ENCODE measurements at places on chromosomes 3 and 15.

DNA sequence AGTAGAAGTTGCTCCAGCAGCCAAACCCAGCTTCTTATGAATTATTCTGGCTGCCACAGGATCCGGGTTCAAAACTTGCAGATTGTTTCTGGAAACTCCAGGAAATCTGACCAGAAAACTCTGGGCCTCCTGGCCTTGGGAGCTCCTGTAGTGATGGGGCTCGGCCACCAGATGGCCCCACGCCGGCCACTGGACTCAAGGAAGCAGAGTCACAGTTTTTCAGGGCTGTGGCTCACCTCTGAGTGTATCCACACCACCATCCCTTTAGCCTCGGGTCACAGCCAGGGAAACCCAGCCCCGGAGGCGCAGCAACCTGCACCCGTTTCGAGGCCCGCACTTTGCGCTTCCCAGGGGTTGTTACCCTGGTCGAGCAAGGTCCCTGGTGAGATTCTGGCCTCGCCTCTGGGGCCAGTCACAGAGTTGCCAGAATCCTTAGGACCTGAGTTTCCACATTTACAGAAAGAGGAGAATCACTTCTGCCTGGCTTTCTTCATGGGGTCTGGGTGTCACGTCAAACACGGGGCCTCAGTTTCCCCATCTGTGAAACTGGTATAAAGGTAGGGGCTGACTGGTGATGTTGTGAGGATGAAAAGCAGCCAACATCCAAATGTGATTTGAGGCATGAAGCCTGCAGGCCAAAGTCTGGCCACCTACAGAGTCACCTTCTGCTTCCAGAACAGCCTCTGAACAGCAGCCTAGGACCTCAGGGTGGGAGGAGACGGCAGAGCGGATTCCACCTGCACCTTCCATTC lies 53.5 kb upstream of the LCTL start:
- H3K36me3 ChIP-seq, result no peaks in the 10 kb centered on the region
- peak; percentile 85 for DNase-seq
- H3K4me1 ChIP-seq, result peaks cover 13% of the 10 kb centered on the region
- no peak overlapping the region for H3K4me3 ChIP-seq
- no peak overlapping the region for H3K27ac ChIP-seq

GRCh38 chr3:130711565-130712324 lies 34.9 kb downstream of the PIK3R4 start:
- no peak for DNase-seq
- H3K4me3 ChIP-seq, result no peak overlapping the region
- peaks cover 6% of the 10 kb centered on the region for H3K36me3 ChIP-seq
- H3K27ac ChIP-seq, result no peak overlapping the region
- H3K27me3 ChIP-seq, result no peaks in the 10 kb centered on the region

DNA sequence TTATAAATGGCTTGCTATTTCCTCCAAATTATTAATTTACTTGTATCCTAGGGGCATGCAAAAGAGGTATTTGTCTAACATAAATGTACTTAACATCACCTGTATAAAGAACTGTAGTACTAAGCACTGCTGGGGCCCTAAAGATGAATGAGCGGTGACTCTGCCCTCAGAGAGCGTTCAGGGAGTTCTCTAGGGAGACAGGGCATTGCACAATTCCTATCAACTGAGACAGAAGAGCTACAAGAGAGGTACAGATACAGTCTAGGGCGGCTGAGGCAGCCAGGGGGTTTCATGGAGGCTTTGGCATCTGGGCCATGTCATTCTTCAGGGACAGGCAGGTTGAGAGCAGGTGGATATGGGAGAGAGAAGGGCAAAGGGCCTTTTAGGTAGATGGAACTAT lies 39.9 kb upstream of the PARL start:
- no peak overlapping the region for H3K27ac ChIP-seq
- no peak for DNase-seq
- H3K4me1 ChIP-seq, result no peaks in the 10 kb centered on the region
- H3K27me3 ChIP-seq, result no peaks in the 10 kb centered on the region
- H3K36me3 ChIP-seq, result no peaks in the 10 kb centered on the region

DNA sequence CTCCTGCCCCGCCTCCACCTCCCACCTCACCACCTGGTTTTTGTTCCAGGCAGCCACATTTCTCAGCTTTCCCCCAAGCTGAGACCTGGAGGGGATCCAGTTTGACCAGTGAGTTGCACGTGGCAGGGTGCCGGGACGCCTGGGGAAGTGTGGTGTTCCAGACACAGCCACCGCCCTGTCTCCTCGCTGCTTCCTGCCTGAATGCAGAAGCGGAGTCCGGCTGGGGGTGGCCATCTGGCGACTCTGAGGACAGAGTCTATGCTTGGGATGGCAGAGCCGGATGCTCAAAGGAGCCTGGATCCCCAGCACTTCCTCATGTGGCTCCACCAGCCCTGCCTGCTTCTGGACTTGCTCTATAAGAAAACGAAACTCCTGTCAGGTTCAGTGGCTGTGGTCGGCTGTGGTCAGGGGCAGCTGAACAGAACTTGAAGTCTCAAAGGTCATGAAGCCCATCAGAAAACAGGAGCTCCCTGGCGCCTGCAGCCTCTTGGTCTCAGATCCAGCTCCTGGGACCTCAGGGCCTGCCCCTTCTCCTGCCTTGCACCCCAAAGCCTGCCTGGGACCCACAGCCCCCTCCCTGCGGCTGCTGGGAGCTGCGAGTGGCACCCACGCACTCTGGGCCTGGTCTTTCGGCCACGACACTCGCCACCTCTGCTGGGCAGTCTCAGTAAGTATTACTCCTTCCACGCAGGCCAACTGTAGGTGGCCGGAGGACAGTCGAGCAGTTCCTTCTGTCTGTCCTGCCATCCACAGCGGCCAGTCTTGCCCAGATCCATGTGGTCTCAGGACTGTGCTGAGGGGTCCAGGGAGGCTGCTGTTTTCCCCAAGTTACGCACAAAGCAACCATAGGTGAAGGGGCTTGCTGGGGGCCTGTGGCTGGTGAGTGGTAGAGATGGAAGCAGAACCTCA lies 112.8 kb upstream of the MEF2A start:
- peaks cover 36% of the 10 kb centered on the region for H3K4me1 ChIP-seq
- no peaks in the 10 kb centered on the region for H3K36me3 ChIP-seq
- no peak for DNase-seq
- no peak overlapping the region for H3K4me3 ChIP-seq
- peak overlapping the region; percentile 62 for H3K27ac ChIP-seq

GRCh38 chr3:53753518-53754183 lies 92.6 kb downstream of the CHDH start:
- H3K4me3 ChIP-seq, result no peak overlapping the region
- H3K36me3 ChIP-seq, result no peaks in the 10 kb centered on the region
- no peaks in the 10 kb centered on the region for H3K4me1 ChIP-seq
- H3K27me3 ChIP-seq, result no peaks in the 10 kb centered on the region
- no peak for DNase-seq

- H3K4me1 ChIP-seq, result no peaks in the 10 kb centered on the region
- no peak for DNase-seq
- H3K27me3 ChIP-seq, result no peaks in the 10 kb centered on the region
Observed at GRCh38 chr15:74763416-74763815, 14.8 kb downstream of the CYP1A2 start.

- no peaks in the 10 kb centered on the region for H3K36me3 ChIP-seq
- peak overlapping the region; percentile 49 for H3K27ac ChIP-seq
- H3K27me3 ChIP-seq, result no peaks in the 10 kb centered on the region
- DNase-seq, result peak; percentile 57
- H3K4me1 ChIP-seq, result peaks cover 28% of the 10 kb centered on the region
Observed at GRCh38 chr3:58386626-58387365, 46.8 kb downstream of the PDHB start.

DNA sequence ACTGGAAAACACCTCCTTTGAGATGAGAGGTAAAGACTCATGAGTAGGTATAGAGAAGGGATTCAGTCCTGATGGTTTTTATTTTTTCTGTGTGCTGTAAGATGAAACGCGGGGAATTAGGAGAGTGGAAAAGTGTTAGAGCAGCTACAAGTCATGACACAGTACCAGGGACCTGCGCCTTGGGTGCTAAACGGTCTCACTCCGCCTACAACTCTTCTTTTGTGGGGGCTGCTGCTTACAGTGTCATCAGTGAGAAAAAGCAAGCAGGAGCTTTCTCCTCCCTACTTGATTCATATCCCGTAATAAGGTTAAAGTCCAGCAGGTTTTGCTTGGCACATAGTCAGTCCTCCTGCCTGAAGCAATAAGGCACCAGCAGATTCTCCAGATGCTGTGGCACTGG lies 39.1 kb downstream of the RASGRP1 start:
- no peaks in the 10 kb centered on the region for H3K36me3 ChIP-seq
- no peaks in the 10 kb centered on the region for H3K27me3 ChIP-seq
- H3K4me1 ChIP-seq, result no peaks in the 10 kb centered on the region
- no peak overlapping the region for H3K4me3 ChIP-seq
- DNase-seq, result no peak

- H3K27me3 ChIP-seq, result no peaks in the 10 kb centered on the region
- H3K36me3 ChIP-seq, result no peaks in the 10 kb centered on the region
- peaks cover 4% of the 10 kb centered on the region for H3K4me1 ChIP-seq
- H3K4me3 ChIP-seq, result no peak overlapping the region
- no peak for DNase-seq
Observed at GRCh38 chr3:178384321-178385230, 151.7 kb upstream of the KCNMB2 start.

DNA sequence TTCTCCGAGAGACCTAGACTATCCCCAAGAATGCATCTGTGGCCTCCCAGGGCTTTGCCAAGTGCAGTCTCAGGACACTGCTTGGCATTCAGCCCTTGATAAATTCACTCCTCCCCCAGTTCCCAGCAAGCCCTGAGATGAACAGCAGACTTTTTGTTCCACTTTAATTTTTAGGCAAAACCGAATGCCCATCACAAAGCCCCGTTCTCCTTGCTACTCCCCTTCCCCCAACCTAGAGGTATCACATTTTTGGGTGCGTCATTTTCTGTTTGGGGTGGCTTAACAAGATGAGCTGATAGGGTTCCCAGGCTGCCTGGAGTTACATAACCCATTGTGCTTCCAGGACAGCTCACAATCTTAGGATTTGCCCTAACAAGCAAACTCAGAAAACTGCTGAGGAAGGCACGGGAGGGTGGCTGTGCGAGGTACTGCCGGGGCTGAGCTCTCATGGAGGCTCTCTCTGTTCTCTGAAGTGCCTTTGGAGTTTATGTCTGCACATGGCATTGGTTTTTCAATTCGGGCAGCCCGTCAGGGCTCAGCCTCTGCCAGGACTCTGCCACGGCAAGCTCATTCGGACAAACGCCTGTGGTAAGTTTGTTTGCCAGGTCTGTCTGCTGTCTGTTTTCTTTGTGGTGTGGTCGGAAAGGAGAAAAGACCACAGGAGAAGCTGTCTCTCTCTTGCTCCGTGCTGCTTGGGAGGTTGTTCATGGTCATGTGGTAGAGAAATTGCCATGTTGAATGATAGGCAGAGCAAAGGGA lies at the start of gene TRAK1:
Gene TRAK1, plus strand, starts transcription at position 385 of the 759 bp plus-strand sequence. Its CDS starts 113 bp downstream, at position 498.
- no peak within 1 kb of the TSS for H3K4me3 ChIP-seq
- H3K27me3 ChIP-seq, result no peaks in the 10 kb centered on the region
- H3K4me1 ChIP-seq, result peaks cover 8% of the 10 kb centered on the region
- no peak for DNase-seq
- H3K27ac ChIP-seq, result peak within 1 kb of the TSS; percentile 44

GRCh38 chr3:167102071-167102470 lies 278.0 kb downstream of the ZBBX start:
- H3K27ac ChIP-seq, result no peak overlapping the region
- no peaks in the 10 kb centered on the region for H3K36me3 ChIP-seq
- no peak overlapping the region for H3K4me3 ChIP-seq
- no peaks in the 10 kb centered on the region for H3K27me3 ChIP-seq
- DNase-seq, result no peak

- no peak overlapping the region for H3K4me3 ChIP-seq
- no peaks in the 10 kb centered on the region for H3K36me3 ChIP-seq
- H3K27me3 ChIP-seq, result no peaks in the 10 kb centered on the region
- no peaks in the 10 kb centered on the region for H3K4me1 ChIP-seq
- H3K27ac ChIP-seq, result no peak overlapping the region
- no peak for DNase-seq
Observed at GRCh38 chr3:181052256-181052655, 62.7 kb upstream of the DNAJC19 start.

GRCh38 chr15:57686657-57687056 lies 19.9 kb upstream of the POLR2M start:
- H3K27ac ChIP-seq, result no peak overlapping the region
- no peak for DNase-seq
- no peaks in the 10 kb centered on the region for H3K27me3 ChIP-seq
- H3K36me3 ChIP-seq, result no peaks in the 10 kb centered on the region
- peaks cover 3% of the 10 kb centered on the region for H3K4me1 ChIP-seq
- H3K4me3 ChIP-seq, result no peak overlapping the region
